Fibroblast of the conjunctiva (primary cell): ENCODE measurements at places on chromosomes 3 and 15.

DNA sequence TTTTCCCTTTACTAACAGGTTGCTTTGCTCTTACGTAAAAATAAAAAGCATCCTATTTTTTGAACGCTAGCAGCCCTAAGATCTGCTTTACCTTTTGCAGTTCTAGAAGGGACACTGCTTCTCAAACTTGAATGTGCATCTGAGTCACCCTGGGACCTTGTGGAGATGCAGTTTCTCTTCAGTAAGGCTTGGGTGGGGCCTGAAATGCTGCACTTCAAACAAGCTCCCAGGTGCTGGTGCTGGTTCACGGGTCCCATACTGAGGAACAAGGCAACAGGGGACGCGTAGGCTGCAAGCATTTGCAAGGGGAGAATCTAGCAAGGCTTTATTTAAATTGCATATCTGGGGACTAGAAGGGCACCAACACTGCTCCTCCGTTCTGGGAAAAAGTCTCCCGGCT, 30.0 kb downstream of the MB21D2 start:
- DNase-seq, result no peak

DNA sequence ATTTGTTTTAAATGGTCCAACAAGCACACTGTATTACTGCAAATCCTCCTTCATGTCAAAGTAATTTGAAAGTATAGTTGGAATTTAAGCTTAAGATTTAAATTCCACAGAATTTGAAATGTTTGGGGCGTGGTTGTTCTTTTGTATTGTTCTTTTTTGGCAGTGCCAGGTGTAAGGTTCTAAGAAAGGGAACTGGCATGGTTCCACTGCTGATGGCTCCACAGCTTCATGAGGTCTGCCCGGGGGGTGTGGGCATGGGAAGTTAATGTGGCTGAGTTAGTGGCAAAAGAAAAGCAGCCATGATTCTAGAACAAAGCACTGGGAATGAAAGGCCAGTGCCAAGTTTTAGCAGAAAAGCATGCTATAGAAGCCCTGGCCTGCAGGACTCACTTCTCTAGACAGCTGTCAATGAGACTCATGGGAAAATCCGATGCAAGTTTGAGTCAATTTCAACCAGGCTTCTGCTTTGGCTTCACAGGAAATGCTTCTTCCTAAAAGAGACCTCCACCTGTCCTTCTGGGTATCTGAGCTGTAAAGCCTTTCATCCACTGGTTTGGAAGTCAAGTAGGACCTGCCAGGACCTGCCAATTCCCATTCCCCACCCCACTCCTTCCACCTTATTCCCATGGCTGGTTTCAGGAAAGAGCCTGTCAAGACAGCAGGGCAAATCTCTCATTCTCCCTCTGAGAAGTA, 18.9 kb downstream of the CDCP1 start:
- no peak for DNase-seq

- no peak for DNase-seq
Measured at GRCh38 chr3:4804161-4805058, 174.8 kb upstream of the BHLHE40 start.

GRCh38 chr15:48682942-48683651, 37.6 kb upstream of the FBN1 start:
- DNase-seq, result peak; percentile 94

DNA sequence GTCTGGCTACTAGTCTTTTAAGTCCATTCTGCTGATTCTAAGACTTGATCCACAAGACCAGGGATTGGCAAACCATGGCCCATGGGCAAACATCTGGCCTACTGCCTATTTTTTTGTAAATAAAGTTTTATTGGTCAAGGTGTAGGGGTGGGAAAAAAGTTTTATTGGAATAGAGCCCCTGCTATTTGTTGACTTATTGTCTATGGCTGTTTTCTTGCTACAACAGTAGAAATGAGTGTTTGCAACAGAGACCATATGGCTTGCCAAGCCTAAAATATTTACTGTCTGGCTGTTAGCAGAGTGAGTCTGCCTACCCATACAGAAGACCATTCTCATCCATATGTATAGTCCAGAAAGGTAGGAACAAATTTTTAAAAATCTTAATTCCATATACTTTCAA, 106.4 kb downstream of the PTPRG start:
- no peak for DNase-seq

- DNase-seq, result no peak
Measured at GRCh38 chr3:72633534-72633933, 214.7 kb downstream of the SHQ1 start.

GRCh38 chr3:55405436-55405835, 81.7 kb downstream of the WNT5A start:
- no peak for DNase-seq

DNA sequence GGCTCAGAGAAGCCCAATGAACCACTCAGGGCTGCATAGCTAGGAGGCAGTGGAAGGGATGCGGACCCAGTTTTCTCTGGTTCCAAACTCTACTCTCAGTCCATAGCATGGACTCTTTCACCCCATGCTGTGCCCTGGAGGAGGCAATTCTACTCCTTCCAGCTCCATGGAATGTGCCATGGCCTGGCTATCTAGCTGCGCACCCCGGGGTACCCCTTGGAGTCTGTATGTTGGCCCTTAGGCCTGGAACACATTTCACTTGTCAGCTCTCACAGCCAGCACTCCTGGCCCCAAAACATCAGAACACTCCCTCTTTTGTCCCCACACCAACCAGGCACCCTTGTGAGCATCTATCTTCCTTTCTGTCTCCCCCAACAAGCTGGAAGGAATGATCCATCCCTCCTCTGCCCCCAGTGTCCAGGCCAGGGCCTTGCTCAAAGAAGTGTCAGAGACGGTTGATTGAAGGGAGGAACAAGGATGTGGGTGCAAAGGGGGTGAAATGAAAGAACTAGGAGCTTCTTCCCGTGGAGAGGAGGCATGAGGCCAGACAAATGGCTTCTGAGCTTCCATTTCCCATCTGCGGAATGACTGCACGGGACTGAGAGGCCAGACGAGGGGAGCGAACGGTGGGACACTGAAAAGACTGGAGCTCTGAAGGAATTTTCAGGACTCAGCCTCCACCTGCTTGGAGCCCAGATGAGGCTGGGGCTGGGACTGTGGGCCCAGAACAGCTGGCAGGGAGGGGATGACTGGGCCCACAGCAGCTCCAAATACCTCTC, 2.8 kb downstream of the PRSS50 start:
- no peak for DNase-seq

GRCh38 chr3:98702166-98702565, 61.0 kb upstream of the ST3GAL6 start:
- DNase-seq, result no peak

DNA sequence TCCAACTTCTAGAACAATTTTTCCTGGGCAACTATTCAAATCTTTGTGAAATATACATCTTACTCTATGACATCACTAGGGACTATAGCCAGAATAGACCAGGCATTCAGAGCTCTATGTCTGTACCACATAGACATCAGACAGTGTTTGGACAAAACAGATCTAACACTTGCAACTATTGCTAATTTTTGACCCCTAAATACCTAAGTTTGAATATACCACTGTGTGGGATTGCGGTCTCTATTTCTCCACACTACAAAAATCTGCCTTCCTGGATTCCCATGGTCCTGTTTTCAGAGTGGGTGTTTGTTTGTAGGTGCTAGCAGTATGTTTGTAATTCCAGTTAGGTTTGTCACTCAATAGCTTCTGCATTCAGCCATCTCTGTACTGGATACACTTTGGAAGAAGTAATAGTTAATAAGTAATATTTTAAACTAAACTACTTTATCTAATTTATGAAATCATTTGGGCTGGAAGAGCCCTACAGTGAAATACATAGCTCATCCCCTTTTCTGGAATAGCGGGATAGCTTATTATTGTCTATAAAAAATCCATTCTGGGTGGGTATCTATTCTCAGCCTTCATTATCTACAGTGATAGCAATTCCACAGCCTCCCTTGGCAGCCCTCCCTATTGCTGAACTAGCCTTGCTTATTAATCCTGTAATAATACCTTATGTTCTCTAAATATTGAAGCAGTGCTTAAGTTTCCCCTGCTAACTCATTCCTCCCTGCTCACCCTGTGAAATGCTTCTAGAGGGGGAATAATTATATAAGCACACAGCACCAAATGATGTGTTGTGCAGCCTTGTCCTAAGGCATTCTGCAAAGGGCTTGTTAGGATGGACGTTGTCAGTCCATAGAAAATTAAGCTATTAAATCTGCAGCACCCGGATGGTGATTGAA, 49.4 kb downstream of the RBMS3 start:
- no peak for DNase-seq

- no peak for DNase-seq
Measured at GRCh38 chr3:194034346-194035336, 101.3 kb upstream of the HES1 start.

- no peak for DNase-seq
Measured at GRCh38 chr3:27589795-27590194, 105.6 kb upstream of the SLC4A7 start.

- DNase-seq, result no peak
Measured at GRCh38 chr3:186643493-186643892, 3.3 kb downstream of the FETUB start.

DNA sequence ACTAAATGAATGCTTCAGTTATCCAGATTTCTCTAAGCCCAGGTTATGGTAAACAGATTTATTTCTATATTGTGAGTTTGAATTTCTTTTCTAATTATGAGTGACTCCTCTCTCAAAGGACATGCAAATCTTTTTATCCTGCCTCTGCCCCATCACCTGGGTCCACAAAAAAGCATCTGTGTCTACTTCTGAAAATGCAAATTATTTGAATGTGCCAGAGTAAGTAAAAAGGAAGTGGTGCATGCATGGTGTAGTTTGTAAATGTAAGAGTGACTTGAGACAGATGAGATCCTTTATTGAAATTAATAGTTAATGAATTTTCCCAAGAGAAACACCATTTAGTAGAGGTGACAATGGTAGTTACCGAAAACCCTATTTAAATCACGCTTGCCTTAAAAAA, 26.9 kb downstream of the MCTP2 start:
- no peak for DNase-seq

DNA sequence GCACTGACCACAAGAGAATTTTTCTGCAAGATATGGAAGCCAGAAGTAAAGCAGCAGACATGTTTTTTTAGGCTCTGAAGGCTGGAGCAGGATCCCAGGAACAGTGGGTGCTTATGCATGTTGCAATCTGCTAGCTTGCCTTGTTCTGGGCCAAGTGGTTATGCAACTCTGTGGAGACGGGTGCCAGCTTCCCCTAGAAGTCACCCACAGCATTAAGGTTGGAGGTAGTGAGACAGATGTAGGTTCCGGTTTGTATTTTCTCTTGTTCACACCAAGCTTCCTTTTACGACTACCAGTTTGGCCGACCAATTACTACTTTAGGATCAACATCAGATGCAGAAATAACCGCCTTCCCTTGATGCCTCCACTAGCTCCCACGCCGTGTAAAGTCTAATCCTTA, 11.1 kb downstream of the DPH3 start:
- DNase-seq, result no peak

GRCh38 chr3:185658504-185658912, 72.4 kb downstream of the SENP2 start:
- DNase-seq, result peak; percentile 99

DNA sequence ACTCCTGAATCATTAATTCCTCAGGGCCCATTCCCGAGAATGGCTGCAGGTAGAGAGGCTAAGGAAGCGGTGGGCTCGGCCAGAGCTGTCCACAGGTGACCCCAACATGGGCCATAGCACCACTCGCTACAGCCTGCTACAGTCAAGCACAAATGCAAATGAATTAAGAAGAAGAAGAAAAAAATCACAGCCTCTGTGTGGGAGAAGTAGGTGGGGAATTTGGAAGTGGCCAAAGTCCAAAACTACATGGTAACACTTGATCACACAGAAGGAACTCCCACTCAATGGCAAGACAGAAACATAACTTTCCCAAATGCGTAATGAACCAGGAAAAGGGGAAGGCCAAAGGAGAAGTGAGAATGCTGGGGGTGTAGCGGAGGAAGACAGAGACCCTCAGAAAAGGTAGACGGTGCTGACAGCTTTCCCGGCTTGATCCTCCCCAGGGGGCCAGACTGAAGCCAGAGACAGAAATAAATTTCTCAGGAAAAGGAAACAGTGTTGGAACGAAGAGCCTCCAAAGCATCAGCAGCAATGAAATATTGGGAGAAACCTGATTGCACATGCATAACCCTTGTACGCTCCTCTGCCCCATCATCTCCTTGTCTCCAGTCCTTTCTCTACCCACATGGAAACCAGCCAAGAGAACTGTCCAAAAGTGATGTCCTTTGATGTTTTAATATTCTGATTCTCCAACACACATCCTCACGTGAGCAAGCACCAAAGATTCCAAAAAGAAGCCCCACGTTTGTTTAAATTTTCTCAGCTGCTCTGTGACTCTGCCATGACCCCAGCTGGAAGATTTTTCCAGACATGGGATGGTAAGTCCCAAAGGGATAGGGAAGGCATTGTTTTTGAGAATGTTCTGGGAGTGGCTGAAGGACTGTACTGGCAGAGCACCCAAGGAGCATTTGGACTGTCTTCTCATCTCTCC, 107.6 kb downstream of the OXNAD1 start:
- no peak for DNase-seq

- no peak for DNase-seq
Measured at GRCh38 chr3:69511361-69511760, 125.5 kb upstream of the FRMD4B start.

GRCh38 chr15:70049701-70050301, 47.9 kb downstream of the TLE3 start:
- no peak for DNase-seq

- DNase-seq, result no peak
Measured at GRCh38 chr3:126033051-126033745, 50.7 kb downstream of the SLC41A3 start.

DNA sequence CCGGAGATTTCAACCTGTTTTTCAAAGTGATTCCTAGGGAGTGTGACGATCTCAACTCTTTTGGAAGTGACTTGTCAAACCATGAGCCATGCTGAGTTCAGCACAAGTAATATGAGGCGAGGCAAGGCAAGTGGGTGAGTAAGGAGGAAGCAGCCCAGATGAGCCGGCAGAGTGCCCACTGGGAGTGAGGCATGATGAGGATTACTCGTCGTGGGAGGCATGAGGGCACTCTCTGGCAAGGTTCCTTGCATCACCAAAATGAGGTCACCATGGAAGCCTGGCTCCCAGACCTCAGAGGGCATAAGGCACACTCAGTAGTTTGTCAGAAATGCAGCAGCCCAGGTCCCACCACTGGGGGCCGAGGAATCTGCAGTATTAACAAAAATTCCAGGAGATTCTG, 636.1 kb downstream of the MAGI1 start:
- peak; percentile 81 for DNase-seq

DNA sequence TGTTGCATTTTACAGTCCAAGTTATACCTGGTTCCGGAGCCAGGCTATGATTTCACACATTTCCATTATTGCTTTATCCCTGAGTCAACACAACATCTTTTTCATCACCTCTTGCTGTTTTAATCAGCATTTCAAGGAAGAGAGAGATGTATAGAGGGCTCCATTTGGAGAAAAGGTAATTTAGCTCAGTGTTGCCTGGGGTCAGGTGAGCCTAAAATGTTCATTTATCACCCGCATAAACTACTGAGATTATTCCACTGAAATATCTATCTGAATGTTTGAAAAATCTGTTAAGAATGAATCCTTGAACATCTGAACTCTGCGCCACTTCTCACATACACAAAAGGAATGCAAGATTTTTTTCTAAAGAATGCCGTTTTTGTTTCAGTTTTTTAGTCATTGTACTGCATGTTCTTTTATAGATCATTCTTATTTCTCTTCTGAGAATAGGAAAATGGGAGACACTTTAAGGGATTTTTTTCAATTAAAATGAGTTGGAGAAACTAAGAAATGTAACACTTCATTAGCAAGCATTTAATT, 51.5 kb upstream of the AGTR1 start:
- DNase-seq, result no peak
